ENCODE measurements at places on chromosomes 12 and 14.

DNA sequence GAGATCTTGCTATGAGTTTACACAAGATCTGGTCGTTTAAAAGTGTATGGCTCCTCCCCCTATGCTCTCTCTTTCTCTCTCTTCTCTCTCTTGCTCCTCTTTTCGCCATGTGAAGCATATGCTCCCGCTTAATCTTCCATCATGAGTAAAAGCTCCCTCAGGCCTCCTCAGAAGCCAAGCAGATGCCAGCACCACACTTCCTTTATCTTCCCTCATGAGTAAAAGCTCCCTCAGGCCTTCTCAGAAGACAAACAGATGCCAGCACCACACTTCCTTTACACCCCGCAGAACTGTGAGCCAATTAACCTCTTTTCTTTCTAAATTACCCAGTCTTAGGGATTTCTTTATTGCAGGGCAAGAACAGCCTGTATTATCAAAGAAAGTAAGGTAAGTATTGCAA, 152.4 kb downstream of the SEC23A start:
- no peak for DNase-seq

DNA sequence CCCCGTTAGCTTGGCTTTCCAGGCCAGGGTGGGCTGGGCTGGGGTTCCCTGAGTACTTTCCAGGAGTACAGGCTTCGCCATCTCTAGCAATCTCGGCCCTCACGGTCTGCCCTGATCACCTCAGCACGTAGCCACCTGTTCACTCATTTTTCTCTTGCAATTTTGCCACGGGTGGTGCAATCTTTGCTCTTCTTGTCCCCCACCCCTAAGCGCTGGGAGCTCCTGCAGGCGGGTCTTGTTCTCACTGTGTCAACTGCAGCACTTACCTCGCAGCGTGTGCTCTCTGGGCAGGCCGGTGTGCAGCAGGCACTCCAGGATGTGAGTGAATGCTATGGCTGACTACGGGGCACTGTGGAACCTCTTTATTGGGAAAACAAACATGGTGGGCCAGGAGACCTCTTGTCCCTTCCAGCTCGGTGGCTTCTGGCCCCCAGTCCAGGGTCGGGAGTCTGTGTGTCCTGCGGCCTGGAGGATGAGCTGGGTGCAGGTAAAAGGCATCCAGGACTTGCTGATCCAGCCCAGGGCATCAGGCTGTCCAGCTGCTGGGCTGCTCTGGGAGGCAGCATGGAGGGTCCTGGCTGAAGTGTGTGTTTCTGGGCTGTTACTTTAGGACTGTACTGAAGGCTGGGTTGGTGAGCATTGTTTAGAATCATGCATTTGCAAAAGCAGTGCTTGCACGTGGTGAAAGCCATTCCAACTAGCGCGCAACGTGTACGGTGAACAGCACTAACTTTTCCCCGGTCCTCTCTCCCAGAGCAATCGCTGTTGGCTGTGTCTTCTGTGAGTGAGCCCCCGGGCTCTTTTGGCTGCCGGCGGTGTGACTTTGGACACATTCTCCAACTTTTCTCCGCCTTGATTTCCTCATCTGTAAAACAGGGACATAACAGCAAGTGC, 1.5 kb upstream of the ULK1 start:
- no peak for DNase-seq

GRCh38 chr12:51814311-51815088, 34.0 kb downstream of the FIGNL2 start:
- DNase-seq = peak; percentile 54

DNA sequence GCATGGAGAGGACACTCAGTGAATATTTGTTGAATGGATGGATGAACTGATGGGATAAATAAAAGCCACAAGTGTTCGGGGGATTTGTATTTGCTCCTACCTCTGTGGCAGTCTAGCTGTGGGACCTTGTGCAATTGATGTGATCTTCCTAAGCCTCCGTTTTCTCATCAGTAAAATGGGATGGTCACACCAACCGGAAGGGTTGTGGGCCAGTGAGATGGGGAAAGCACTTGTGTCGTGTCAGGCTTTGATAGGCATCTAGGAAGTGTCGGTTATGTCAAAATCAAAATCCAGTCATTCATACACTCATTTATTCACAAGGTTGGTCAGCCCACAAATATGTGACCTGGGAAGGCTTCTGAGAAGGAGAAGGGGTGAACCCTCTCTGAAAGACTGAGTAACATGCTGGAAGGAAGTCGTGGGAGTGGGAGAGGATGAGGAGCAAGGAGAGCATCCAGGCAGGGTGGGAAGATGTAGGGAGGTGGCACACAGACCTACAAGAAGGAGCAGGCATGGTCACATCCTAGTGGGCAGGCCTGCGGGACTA, 7.8 kb upstream of the SERPINA9 start:
- DNase-seq = no peak

DNA sequence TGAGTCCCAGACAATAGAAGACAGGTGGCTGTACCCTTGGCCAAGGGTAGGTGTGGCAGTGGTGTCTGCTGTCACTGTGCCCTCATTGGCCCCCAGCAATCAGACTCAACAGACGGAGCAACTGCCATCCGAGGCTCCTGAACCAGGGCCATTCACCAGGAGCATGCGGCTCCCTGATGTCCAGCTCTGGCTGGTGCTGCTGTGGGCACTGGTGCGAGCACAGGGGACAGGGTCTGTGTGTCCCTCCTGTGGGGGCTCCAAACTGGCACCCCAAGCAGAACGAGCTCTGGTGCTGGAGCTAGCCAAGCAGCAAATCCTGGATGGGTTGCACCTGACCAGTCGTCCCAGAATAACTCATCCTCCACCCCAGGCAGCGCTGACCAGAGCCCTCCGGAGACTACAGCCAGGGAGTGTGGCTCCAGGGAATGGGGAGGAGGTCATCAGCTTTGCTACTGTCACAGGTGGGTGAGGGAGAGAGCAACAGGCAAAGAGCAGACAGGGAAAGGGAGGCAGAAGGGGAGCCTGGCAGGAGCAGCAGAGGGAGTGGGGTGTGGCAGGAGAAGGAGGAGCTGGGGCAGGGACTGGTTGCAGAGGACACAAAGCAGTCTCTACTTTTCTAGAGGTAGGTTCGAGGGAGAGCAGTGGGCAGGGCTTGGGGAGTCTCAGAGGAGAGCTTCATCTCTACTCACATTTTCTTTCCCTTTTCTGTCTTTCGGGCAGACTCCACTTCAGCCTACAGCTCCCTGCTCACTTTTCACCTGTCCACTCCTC, 452 bp downstream of the INHBE start:
- DNase-seq = no peak

- DNase-seq = no peak
Measured at GRCh38 chr12:106300761-106301160, 1.8 kb upstream of the TCP11L2 start.

DNA sequence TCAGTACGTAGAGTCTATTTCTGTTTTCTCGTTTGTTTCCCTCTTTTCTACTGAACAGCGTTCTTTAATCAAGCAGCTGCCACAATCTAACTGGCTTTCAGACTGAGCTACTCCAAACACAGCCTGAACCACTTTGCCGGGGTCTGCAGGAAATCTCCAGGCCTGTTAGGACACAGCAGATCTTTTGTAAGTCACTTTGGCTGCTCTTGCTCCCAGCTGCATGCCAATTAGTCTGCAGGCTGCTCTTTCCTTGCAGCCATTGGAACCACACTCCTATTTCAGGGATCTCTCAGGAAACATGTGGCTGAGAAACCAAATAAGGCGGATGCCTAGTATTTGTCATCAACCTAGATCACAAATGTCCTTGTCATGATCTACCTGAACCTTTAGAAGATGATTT, 73.6 kb downstream of the TMTC1 start:
- DNase-seq = no peak

GRCh38 chr12:2112401-2112800, 59.6 kb downstream of the CACNA1C start:
- no peak for DNase-seq

- no peak for DNase-seq
Measured at GRCh38 chr12:24561411-24561871, 387.5 kb downstream of the BCAT1 start.

GRCh38 chr14:22506778-22507351, 82.2 kb downstream of the DAD1 start:
- DNase-seq = no peak

- peak; percentile 60 for DNase-seq
Measured at GRCh38 chr14:20683125-20683890, 1.1 kb upstream of the RNASE4 start.

- DNase-seq = no peak
Measured at GRCh38 chr14:22159099-22159498, 429.9 kb downstream of the DAD1 start.

DNA sequence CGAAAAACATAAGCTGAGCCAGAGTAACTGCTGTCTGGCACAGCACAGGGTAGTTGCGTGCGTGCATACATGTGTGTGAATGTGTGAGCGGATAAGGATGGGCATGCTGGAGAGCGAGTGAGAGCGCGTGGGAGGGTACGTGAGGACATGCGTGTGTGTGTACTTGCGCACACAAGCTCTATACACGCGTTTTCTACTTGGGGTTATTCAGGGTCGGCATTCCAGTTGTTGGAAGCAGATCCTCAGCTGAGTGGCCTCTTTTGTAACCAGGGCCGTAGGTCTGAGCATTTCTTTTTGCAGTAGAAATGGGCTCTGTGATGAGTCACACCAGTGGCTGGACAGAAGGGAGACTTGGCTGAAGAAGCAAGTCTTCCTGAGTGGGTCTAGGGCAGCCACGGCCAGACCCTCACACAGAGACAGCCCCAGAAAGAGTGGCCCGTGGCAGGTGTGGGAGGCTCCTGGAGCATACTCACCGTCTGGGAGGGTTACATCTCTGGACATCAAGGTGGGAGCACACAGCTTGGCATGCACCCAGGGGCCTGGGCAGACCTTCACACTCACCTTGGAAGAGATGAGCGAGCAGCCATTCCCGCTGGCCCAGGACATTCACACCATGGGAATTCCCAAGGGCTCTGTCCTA, 78.0 kb downstream of the LRRC74A start:
- no peak for DNase-seq

GRCh38 chr12:28440081-28440608, 249.9 kb downstream of the CCDC91 start:
- DNase-seq = no peak

DNA sequence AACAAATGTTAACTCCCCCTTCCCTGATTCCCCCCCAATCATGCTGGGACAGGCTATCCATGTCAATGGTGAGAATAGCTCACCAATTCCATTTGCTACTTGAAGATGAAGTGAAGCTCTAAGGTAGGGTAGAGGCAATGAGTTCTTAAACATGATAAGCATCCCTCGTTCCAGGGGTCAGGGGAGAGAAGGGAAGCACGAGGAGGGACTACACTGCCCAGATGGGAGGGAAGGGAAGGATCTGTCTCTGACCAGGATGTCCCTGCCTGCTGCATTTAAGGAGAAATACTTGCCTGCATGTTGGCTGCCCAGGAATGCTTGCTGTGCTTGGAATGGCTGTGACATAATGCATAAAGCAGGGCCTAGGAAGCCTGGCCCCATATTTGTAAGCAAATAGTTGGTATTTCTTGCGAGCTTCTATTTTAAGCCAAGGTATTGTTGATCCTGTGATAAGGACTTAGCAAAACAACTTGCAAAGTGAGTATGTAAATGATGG, 155.1 kb downstream of the CEP83 start:
- no peak for DNase-seq

GRCh38 chr12:127294651-127295210, 972.2 kb upstream of the TMEM132C start:
- DNase-seq = no peak

DNA sequence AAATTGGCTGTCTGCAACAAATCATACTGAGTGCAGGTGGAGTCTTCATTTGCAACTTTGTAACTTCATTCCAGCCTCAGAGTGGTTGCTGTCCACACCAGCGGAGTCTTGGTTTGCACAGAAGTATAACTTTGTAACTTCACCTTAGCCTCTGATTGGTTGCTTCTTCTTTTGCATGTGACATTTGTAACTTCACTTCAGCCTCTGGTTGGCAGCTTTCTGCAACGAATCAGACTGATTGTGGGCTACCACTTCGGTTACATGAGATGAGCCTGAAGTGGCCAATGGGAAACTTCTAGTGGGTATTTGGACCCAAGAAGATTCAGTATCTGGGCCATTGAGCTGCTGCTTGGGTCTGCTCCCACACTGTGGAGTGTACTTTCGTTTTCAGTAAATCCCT, 17.8 kb downstream of the RASSF8 start:
- DNase-seq = no peak

DNA sequence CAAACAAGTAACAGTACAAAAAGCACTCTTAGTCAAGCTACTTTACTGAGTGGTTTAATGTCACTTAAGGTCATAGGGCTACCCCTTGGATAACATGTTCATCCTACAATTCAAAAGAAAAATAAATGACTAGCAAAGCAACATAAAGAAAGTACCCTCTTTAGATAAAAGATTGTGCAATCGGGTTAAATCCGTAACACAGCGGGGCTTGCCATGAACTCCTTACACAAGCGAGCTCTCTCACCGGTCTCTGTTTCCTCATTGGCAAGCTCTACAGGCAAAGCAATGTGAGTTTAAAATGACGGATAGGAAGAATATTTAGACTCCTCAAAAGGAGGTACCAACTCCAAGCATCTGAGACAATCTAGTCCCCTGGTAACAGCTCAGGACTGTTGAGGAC, 140.6 kb downstream of the EGLN3 start:
- no peak for DNase-seq

DNA sequence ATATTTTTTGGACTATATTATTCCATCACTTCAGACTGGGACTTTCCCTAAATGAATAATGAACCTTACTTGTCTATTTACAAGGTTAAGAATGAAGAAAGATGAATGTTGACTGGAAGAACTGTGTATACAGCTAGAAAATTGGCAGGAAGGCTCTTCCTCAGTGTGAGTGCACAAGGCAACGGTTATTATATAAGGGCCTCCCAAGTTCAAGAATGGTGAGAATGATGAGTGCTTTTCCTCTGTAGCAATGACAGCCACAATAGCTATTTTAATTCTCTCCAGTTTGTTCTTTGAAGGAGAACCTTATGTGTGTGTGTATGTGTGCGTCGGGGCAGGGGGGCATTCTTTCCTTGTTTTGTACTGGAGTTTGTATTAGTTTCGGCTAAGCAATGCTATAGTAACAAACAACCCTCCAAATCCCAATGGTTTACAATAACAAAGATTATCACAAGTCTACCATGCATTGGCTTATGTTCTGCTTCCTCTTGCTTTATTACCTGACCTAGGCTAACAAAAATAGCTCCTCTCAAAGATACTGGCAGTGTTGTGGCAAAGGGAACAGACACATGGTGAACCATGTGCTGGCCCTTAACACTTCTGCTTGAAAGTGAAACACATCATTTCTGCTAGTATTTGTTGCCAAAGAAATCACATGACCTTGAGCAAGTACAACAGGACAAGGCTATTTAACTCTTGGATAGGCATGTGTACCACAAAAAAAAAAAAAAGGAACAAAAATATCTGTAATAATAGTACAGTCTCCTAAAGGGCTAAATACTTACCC, 139.5 kb downstream of the RMST start:
- DNase-seq = no peak

- DNase-seq = no peak
Measured at GRCh38 chr14:60061371-60061770, 30.4 kb upstream of the PCNX4 start.

DNA sequence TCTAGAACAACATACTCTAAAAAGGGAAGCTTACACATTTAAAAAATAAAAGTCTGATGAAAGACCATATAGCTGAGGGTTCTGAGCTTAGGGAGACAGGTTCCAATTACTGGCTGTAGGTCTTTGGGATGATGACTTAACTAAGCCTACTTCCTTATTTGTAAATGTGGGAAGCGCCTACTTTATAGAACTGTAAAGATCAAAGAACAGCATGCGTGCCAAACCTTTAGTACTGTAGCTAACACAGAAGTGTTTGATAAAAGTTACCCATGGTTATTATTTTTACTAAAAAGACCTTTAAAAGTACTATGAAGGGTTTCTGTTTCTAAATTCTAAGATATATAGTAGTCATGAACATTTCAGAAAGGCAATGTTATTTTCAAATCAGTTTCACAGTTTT, 35.7 kb downstream of the STK38L start:
- DNase-seq = no peak

- DNase-seq = no peak
Measured at GRCh38 chr14:60636879-60637478, 12.3 kb downstream of the SIX1 start.

All from activated effector memory CD4-positive, alpha-beta T cell treated with Interleukin-2 at 50 U/mL for 16 hours (primary cell).